Urothelium cell line (cell line): ENCODE measurements at places on chromosomes 7 and 10.

GRCh38 chr10:102230861-102231356 lies 4.8 kb downstream of the ELOVL3 start:
- no peak for DNase-seq

DNA sequence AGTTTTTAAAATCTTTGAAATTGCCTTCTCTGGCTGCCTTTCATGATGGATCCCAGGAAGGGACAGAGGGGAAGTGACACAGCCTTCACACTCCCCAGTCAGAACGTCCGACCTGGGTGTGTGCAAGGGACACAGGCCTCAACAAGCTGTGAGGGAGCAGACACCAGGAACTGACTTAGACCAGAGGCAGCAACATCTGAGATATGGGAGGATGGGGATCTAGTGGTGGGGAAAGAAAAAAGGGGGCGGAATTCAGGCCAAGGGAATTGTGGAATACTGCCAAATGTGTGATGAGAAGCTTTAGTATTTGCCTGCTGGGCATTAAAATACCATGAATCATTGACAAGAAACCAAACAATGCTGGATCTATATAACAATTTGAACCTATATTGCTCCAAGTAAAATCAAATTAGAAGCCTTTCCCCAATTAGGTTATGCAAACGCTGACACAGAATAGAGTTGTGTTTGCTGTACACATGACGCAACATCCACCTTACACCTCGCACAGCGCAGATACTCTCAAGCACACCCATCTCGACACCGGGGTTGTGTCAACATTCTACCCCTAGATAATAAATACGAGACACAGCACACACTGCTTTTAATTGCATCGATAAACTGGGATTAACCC lies 17.2 kb upstream of the MNX1 start:
- DNase-seq = no peak

GRCh38 chr10:72709041-72709440 lies 17.1 kb downstream of the MCU start:
- DNase-seq = no peak

GRCh38 chr7:24800667-24801066 lies 43.4 kb upstream of the GSDME start:
- DNase-seq = no peak

GRCh38 chr10:60964257-60965235 lies 20.6 kb upstream of the RHOBTB1 start:
- peak; percentile 73 for DNase-seq

DNA sequence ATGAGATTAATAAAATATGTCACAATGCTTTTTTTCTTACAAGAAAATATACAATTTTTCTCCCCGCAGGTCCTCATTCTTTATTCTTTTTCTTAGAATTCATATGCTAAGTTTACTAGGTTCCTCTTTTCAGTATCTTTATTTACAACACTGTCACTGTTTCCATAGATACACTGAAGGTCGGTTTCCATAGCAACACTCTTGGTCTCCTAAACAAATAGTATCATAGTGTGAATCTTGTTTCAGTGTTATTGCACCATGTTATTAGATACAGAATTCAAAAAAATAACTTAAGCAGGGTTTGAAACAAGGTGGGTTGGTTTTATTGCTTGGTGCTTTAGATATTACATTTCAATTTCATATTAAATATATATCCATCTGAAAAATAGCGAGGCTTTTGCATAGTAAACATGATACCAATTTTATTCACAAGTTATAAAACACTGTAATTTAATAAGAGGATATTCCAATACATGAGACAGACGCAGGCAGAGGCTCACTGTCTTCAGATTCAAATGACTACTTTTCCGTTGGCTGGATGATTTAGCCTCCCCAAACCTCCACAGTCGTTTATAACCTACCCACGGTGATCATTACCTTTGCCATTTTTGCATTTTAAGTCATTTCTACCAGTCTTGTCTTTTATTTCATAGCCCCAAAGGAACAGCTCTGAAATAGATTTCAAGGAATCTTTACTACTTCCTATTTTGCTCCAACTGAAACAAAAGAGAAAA lies 88.9 kb upstream of the KLF6 start:
- no peak for DNase-seq

DNA sequence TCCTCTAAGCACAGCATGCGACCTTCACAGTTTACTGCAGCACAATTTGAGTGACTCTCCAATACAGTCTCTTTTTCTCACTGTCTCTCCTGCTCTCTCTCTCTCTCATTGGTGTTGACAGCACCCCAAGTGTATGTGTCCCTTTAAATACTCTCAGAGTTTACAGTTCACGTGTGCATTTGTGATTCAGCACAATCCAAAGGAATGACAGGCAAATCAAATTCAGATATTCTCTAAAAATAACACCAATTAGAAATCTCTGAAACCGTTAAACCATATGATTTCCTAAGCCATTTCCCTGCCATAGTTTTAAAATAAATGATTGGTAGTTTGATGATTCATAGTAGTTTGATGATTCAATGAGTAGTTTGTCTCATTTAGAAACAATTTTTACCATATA lies 104.0 kb upstream of the GAD2 start:
- no peak for DNase-seq
